Activated CD4-positive, alpha-beta T cell treated with anti-CD3 and anti-CD28 coated beads for 1 hour (primary cell): ENCODE measurements at places on chromosomes 13 and 19.

- DNase-seq = no peak
These were observed 10.4 kb upstream of the KLK14 start for GRCh38 chr19:51093101-51093500.

DNA sequence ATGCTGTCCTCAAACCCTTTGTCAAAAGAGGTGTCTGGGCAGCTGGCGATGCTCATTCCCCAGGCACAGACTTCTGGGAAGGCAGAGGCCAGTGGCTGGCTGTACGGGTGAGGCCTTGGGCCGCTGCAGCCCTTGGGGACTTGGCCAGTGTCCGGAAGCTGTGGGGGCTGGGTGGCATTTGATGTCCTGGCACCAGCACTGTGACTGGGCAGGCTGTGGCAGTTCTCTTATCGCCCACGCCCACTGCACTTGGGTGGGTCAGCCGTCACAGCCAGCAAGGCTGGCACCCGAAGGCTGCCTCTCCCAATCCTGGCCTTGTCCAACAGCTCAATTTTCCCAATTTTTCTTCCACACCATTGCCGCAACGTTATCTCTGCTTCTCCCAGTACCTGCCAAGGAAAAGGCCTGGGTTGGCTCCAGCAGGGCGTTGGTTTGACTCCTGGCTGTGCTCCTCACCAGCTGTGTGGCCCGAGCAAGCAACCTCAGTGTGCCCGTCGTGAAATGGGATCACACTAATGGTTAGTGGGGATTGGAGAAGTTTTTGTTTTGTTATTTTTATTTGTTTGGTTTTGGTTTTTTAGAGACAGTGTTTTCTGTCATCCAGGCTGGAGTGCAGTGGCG is 12.7 kb upstream of the SLC44A2 start:
- DNase-seq = no peak

- DNase-seq = no peak
These were observed 50.6 kb downstream of the CELF5 start for GRCh38 chr19:3274942-3275582.

- DNase-seq = no peak
These were observed 27.2 kb downstream of the CNMD start for GRCh38 chr13:52712385-52712784.
